Common myeloid progenitor, CD34-positive (primary cell): ENCODE measurements at places on chromosomes 3 and 15.

GRCh38 chr3:140395134-140396075 is 282.5 kb upstream of the TRIM42 start:
- DNase-seq: no peak

DNA sequence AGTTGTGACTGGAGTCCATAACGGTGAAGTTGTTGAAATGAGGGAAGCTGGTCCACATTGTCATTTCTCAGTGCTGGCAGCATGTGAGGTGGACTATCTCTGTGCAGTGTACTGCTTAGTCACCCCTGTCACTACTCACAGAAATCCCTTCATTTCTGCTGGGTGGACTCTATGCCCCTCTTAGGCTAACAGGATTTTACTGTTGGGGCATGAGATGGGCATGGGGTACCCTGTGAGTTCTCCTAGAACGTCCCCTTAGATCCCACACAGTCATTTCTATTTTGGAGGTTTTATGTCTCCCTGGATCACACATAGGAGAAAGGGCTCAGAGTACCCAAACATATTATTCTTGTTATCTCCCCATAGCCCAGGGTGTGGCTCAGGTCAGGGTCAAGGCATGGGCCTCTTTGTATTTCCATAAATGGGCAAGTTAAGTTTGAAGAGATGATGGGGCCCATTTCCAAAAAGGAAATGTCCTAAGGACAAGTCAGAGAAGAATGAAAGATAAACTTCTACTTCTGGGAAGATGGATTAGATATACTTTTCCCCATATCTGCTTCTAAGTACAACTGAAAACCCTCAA is 15.2 kb downstream of the P2RY1 start:
- DNase-seq: no peak

- DNase-seq: no peak
Observed at GRCh38 chr3:153462545-153462944, 300.5 kb downstream of the RAP2B start.

- DNase-seq: no peak
Observed at GRCh38 chr3:97684490-97684889, 80.1 kb upstream of the ARL6 start.

GRCh38 chr15:48582452-48583247 is 62.9 kb downstream of the FBN1 start:
- peak; percentile 71 for DNase-seq

- DNase-seq: peak; percentile 86
Observed at GRCh38 chr3:141105828-141106628, 54.9 kb downstream of the SPSB4 start.

DNA sequence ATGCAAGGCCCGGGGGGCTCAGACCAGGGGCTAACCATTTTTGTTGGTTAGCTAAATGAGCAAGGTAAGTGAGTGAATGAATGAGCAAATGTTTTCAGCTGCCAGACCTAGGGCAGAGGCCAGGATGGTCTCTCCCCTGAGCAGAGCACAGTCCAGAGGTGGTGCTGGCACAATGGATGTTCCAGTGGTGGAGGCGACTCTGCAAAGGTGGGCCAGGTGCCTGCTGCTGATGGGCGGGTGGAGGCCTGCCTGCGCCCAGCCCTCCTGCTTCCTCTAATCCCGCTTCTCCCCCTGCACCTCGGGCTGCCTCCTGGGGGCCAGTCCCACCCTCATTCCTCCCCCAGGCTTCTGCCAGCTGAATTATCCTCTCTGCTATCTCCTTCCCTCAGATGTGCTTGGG is 112.8 kb downstream of the WNT7A start:
- DNase-seq: no peak

DNA sequence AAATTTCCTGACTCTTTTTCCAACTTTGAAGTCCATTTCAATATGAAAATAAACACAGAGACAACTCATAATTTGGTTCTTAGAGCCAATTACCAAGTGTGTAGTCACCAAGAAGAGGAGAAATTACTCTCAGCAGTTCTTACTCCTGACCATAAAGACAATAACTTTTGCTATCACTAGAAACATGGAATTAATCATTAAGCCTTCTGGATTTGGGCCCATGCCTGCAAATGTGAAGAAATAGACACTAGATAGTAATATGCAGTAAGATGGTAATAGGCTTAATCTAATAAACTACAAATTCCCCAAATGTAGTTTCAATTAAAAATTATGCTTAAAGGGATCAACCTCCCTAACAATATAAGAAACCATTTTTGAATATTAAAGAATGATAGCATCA is 185.1 kb upstream of the AGTR1 start:
- DNase-seq: no peak

- peak; percentile 74 for DNase-seq
Observed at GRCh38 chr15:79283252-79284048, 928 bp downstream of the ANKRD34C start.

- no peak for DNase-seq
Observed at GRCh38 chr3:20552605-20553275, 366.7 kb upstream of the SGO1 start.

GRCh38 chr3:11826628-11827265 is 19.9 kb downstream of the TAMM41 start:
- DNase-seq: no peak
